ENCODE measurements at places on chromosomes 2 and 18.

DNA sequence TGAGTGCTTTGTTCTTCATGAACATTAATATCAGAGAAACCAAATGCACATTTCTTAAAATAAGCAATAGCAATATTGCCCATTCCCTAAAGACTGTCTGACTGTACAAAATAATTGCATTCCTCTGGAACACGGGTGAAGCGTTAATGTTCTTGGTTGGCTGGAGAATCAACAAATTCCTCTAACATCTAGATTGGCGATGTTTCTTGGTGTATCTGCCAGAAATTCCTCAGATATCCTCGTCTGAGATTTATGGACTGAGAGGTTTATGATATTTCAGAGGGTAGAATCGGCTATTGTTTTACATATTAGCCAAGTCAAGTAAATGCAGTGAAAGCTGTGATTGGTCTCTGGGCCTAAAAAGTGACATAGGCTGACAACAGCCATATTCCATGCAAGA is 27.1 kb upstream of the SPTBN1 start:
- no peak for DNase-seq

- no peak for DNase-seq
These were observed 322.6 kb downstream of the AFF3 start for GRCh38 chr2:99819766-99820165.

DNA sequence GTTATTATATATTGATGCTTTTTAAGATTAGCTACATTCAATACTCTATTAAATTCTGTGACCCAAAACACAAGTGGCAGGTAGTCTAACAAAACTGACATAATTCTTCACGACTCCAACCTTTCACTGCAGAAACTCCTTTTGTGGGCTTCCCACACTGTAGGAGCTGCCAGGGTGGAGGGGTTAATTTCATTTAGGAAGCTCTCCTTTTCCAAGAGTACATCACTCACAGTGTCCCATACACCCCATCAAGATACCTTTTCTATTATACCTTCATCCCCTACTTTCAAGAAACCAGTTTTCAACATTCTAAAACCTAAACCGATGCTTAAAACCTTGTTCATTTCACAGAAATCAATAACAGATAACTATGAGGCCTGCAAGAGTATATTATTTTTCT is 825 bp downstream of the THUMPD2 start:
- DNase-seq, result no peak

- no peak for DNase-seq
These were observed 93.7 kb upstream of the ID2 start for GRCh38 chr2:8587920-8588830.

DNA sequence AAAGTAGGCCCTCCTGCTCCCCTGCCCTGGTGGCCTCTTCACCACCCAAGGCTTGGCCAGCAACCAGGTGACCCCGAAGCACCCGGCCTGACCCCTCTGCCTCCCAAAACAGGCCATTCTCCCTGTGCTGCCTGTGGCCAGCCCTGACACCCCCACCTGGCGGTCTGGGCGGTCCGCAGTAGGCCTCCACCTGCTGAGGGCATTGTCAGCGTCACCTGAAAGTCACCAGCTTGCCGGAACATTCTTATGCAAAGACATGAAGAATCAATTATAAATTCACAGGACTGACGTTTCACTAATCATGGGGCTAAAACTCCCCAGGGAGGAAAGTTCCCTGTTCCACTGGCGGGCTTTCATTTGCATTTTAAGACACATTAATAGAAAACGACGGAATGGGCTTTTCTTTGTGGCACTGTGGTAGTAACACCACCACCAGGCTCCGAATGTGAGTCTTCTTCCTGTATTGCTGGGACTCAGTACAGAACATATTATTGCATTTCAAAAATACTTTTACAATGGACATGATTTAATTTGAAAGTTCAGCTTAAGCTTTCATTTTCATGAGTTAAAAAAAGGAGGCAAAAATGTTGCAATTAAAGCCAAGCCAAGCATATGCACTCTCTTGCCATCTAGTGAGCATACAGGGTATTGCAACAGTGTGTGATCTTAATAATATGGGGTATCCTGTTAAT is 57.4 kb downstream of the ADI1 start:
- peak; percentile 77 for DNase-seq

DNA sequence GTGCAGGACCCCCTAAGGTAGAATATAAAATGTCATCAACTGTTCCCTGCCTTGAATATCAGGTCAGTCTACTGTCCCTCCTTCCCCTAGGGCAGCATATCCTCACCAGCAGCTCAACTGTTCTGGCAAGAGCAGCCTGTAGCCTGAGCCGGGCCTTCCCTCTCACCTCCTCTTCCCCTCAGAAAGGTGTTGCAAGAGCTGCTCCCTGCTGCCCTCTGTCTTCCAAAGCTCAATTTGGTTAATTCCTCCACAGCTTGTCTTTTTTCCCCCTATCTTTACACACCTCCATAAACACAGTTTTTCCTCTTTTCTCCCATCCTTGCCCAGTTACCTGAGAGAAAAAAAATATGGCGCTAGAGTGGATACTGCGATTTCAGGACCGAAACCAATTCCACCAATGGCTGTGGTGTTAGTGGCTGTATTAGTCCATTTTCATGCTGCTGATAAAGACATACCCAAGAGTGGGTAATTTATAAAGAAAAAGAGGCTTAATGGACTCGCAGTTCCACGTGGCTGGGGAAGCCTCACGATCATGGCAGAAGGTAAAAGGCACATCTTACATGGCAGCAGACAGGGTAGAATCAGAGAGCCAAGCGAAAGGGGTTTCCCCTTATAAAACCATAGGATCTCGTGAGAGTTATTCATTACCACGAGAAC is 184.7 kb downstream of the MREG start:
- peak; percentile 41 for DNase-seq

DNA sequence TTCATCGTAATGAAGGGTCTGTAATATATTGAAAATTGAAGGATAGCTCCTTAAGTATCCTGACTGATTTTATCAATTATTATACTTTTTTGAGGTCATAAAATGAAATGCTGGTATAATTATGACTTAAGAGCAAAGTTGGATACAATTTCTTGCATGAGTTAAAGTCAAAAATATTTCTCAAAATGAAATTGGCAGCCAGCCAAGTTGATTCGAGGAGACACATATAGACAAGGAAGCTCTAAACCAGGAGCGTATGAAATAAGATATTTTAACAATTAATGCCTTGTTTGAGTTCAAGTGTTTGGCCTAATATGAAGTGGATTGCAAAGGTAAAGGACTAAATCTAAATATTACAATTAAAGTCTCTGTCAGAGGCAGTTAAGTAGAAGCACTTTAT is 260.4 kb upstream of the DSEL start:
- no peak for DNase-seq

- peak; percentile 37 for DNase-seq
These were observed 95.9 kb downstream of the POLE4 start for GRCh38 chr2:75054296-75054695.

GRCh38 chr2:217055624-217056023 is 195.8 kb upstream of the TNP1 start:
- no peak for DNase-seq

DNA sequence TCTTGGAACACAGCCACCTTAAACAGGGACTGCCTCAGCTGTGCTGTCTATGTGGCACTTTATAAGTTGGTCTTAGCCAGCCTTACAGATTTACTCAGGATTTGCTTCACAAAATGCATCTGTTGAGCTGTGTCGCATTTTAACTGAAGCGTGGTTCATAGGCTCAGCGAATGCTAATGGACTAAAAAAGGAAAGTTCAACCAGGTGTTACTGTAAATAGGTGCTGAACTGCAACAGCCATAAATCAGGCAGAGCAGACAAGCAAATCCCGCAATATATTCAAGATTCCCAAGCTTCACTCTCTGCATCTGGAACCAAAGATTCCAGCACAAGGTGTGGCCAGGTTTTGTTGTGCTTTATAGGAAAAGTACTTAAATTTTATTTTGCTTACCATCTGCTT is 130.0 kb downstream of the EPHA4 start:
- DNase-seq, result no peak

DNA sequence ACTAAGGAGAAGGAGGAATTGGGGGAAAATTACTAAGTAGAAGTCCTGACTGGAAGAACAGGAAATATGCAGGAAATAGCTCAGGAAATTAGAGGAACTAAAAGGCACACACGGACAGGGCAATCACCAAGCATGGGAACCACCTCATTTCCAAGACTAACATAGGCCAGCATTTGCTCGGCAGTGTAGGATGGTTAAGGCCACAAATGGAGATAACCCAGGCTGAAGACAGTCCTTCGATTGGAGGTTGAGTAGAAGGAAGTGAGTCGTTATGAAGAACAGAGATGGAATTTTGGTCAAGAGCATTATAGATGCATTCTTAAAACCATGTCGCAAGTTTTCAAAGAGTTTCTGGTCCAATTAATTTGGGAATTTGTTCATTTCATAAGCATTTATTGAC is 401.4 kb downstream of the ALK start:
- no peak for DNase-seq

GRCh38 chr2:101993772-101994171 is 2.0 kb downstream of the IL1R2 start:
- DNase-seq, result no peak

GRCh38 chr18:37441821-37442220 is 123.8 kb downstream of the CELF4 start:
- DNase-seq, result no peak

- DNase-seq, result no peak
These were observed 111.1 kb downstream of the MTX2 start for GRCh38 chr2:176380341-176380740.

DNA sequence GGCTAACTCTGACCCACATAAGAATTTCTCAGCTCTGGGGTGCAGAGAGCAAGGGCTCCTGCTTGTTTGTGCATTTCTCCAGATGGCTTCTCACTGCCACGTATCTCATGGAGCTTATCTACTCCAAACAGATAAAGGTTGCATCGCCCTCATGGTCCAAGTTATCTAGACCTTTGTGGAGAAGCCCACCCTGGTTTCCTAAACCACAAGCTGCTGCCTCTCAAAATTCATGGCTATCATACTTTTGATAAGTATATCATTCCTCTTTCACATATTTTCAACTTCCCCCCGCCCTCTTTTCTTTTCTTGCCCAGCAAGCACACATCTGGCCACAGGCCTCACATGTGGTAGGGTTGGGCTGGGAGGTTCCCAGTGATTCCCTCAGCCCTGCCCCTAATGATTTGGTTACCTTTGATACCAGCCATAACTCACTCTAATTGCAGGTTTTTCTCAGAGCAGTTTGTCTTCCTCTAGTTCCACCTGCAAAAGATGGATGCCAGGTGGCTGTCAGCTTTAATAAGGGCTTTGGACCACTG is 146.0 kb downstream of the RHBDD1 start:
- no peak for DNase-seq

GRCh38 chr2:162747021-162747420 is 91.5 kb downstream of the KCNH7 start:
- DNase-seq, result no peak

GRCh38 chr2:181904022-181904632 is 12.6 kb downstream of the ITPRID2 start:
- peak; percentile 57 for DNase-seq

- DNase-seq, result no peak
These were observed 84.5 kb upstream of the LCLAT1 start for GRCh38 chr2:30362468-30363081.

- DNase-seq, result no peak
These were observed 46.9 kb downstream of the SLC66A2 start for GRCh38 chr18:79904357-79905147.

- peak; percentile 67 for DNase-seq
These were observed 225.7 kb upstream of the CCDC150 start for GRCh38 chr2:196413821-196414274.

GRCh38 chr2:200670751-200671150 is 84.9 kb downstream of the AOX1 start:
- no peak for DNase-seq
